ENCODE measurements at places on chromosomes 2 and 18.

GRCh38 chr2:70471129-70471528, 82.5 kb downstream of the TGFA start:
- no peak for DNase-seq

DNA sequence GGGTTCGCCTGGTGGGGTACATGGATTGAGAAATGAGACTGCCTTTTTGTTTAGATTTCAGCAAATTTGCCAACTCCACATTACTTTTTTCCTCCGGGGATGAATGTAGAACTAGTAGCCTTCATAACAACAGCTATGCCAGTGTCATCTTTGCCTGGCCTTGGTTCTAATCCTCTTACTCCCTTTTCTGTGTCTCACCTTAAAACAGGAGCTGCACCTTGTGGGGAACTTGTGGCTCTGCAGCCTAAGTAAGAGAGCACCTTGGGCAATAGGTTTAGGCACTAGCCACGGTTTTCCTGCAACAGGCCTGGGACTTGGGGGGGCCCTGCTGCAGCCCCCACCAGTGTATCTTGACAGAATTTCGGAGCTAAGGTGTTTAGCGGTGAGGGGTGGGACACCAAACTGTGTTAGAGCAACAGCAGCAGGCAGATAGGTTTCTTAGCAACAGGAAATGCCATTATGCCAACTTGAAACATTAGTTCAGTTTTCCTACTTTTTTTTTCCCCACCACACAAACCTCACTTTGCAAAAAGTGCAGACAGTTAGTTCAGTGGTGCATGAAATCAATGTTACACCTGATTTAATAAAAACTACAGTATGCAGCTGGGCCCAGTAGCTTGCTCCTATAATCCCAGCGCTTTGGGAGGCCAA, 173.7 kb downstream of the PRKCE start:
- DNase-seq = no peak

DNA sequence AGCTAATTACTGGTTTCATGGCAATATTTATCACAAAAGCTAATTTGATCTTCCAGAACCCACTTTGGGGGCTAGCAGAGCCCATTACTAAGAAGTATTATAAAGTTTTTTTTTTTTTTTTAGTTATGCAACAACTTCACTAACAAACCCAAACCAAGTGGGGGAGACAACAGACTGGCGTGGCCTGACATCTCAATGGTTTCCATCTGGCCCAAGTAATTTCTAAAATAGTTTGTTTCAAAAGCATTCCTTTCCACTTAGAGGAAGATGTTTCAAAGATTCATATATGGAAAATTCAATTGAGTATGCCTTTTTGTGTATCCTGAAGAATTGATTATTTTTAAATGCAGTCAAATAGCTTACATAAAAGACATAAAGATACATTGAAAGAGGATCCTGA, 367.1 kb downstream of the HRH4 start:
- DNase-seq = peak; percentile 24

DNA sequence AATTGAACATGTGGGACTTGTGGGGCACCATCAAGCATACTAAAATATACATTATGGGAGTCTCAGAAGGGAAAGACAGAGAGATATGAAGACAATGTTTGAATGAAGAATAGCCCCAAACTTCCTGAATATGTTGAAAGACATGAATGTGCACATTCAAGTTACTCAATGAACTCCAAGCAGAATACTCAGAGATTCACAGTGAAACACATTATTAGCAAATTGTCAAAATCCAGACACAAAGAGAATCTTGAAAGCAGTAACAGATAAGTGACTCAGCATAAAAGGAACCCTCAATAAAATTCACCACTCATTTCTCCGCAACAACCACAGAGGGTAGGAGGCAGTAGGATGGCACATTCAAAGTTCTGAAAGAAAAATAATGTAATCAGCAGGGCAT, 8.8 kb downstream of the C2orf92 start:
- DNase-seq = no peak

GRCh38 chr2:185583058-185583816, 155.4 kb upstream of the FSIP2 start:
- DNase-seq = no peak

DNA sequence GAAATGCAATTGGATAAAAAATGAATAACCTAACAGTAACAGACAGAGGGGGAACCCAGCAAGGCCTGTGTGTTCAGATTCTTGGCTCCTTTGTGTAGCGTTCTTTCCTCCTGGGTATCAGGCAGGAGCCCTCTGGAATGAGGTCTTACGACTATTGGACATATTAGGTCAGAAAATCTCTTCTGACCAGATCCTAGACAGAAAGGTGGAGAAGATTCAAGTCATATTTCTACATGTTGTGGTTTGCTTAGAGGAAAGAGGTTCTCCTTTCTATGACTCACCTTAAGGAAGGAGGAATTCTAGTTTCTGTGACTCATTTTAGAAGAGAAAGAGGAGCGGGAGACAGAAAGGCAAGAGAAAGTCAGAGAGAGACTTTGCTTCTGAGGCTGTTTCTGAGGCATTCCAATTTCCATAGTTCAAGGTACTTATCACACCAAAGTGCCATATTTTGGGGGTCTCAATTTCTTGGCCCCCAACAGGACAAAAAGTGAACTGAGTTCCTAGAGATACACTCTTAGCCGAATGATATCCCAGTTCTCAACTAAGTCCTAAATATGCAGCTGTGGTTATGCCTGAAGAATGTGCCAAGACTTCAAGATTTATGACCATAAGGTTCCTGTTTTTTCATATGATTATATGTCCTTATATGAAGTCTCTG, 618.6 kb downstream of the ZEB2 start:
- peak; percentile 54 for DNase-seq

DNA sequence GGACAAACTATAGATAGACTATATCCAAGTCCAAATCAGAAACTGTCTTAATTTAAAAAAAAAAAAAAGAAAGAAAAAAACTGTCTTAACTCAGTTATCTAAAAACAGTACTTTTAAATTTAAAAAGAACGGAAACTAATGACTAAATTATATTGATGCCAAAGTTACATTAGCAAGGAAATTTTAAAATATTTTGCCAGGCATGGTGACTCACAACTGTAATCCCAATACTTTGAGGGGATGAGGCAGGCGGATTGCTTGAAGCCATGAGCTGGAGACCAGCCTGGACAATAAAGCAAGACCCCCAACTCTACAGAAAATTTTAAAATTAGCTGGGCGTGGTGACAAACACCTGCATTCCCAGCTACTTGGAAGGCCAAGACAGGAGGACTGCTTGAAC, 30.9 kb downstream of the MEMO1 start:
- no peak for DNase-seq

DNA sequence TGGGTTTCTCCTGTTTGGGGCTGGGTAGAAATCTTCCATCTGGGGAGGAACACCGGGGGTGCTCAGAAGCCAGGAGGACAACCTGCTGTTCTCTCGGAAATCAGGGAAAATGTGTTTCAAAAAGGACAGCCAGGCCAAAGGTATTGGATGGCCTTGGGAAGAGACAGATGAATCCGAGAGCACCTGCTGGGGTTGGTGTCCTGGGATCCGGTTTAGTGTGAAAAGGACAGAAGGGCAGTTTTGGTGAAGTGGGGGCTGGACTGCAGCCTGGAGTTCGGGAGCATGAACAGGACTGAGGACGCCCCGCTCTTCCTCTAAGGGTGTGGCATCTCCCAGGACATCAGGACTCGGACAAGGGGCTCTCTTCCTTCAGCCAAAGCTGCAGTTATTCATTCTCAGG, 24.9 kb upstream of the SNTG2 start:
- DNase-seq = no peak

DNA sequence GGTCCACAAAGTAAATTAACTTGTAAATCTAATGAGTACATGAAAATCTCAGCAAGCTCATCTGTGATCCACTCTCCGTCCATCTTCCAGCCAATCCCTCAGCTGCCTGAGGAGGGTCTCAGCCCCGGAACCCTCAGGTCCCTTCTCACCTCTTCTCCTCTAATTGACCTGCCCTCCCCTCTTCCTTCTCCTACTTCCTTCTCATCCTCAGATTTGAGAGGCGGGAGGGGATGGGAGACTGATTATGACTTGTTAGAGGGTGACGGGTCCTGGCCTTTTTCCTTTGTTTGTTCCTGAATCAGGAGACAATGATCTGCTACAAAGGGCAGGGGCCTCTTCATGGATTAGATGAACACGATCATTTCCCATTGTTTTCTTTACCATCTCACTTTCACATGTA, 80.1 kb downstream of the CYBRD1 start:
- no peak for DNase-seq

DNA sequence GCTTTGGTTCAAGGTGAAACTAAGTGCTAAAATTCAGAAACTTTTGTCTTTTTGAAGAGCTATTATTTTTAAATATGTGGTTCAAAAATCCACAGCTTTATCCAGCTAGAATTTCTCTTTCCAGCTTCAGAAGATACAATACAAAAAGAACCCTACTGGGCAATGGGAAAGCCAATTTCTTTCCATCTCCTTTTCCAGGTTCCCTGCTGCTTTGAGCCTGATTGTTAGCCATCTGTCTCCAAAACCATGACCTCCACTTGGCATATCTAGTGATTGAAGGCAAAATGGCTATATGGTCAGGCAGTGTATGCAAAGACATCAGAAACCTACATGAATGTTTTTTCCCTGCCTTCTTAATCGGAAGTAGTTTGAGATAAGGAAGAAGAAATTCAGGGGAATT, 134.1 kb downstream of the KCNH7 start:
- DNase-seq = no peak

DNA sequence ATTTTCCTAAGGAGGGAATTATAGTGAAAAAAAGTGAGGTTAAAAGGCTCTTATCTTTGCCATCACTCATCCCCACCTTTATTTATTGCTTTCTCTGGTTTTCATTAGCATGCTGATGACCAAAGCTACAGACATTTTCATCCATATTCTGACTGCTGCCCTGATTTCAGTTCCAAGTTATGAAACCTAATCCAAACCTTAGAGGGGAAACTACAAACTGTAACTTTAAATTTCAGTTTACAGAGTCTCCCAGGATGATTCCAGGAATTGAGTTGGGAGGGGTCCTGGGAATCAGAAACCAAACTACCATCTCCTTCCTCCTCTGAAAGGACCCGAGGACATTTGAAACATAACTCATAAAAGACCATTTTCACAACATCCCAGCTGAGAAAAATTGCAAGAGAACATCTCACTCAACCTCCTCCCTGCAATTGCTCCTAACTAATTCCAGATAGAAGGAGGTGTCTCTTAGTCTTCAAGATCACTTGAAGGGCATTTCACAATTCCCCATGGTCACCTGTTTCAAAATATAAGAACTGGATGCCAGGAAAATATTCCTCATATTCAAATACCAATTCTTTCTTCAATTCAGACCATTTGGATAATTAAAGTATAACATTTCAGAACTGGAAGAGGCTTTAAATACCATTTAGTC, 520.6 kb downstream of the TNS1 start:
- DNase-seq = no peak

DNA sequence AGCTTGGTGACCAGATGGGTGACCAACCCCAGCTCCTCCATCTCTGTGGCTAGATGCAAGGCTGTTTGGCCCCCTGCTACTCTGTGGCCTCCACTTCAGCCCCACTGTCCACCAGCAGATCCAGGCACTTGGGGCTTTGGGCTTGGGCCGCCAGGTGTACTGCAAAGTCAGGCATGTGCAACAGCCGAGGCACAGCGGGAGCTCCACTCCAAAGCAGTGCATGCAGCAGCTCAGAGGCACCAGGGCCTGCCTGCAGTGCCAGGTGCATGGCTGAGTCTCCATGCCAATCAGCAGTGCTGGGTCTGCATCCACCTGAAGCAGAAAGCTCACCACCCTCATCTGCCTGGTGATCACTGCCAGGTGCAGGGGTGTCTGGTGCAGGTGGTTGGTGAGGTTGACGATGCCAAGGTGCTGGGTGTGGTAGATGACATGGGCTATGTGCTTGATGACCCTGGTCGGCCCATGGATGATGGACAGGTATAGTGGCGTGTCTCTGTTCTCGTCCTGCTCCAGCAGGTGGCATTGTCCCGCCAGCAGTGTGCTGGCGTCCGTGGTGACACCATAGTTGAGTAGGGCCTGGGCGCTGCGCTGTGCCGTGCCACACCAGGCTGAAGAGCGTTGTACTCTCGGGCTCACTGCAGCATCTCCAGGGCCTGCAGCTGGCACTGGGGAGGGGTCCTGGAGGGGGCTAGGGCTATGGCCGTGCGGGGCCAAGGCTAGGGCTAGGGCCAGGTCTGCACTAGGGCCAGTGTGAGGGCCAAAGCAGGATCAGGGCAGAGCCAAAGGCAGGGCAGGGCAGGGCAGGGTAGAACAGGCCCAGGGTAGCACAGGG, 1.0 kb upstream of the ANKRD62 start:
- no peak for DNase-seq

- DNase-seq = no peak
Observed at GRCh38 chr2:152497481-152498052, 162.6 kb downstream of the FMNL2 start.

DNA sequence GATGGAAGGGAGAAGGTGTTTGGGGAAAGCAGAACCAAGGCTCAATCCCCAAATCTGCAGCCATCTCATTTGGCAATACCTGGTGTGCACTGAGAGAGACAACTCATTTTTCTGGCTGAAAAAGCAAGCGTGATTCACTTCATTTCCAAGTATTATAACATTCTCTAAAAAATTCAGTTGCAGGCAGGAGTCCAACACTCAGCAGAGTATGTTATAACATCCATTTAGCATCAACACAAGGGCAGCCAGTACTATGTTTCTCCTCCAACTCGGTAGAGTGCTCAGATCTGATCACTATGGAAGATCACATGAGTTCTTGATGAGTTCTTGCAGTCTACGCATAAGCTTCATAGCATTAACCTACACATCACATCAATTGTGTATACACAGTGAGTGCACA, 99.4 kb upstream of the PID1 start:
- peak; percentile 19 for DNase-seq

- DNase-seq = no peak
Observed at GRCh38 chr2:65701191-65701590, 268.8 kb upstream of the SPRED2 start.

- no peak for DNase-seq
Observed at GRCh38 chr18:51399491-51400122, 202.1 kb upstream of the MEX3C start.

DNA sequence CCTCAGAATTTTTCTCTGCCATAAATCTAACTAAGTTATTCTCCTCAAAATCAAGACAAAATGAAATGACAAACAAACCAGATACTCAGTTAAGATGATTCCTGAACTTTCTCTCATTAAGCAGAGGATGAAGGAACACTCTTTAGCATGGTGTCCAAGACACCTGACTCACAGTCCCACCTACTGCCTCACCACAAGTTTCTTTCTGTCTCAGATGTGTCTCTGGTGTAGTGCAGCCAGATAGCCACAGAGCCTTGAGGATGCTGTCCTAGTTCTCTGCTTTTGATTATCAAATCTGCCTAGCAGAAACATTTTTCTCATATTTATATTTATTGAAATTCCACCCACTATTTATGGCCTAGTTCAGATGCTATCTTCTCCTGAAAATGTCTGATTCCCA, 103.6 kb upstream of the TMEM200C start:
- DNase-seq = no peak

GRCh38 chr2:18560797-18561085, 288 bp upstream of the RDH14 start:
- no peak for DNase-seq

- DNase-seq = no peak
Observed at GRCh38 chr18:58049000-58049688, 5.1 kb downstream of the NEDD4L start.

- no peak for DNase-seq
Observed at GRCh38 chr18:70641156-70641775, 352.4 kb downstream of the SOCS6 start.

GRCh38 chr18:74722237-74722636, 124.6 kb downstream of the ZNF407 start:
- peak; percentile 48 for DNase-seq

All from GM04504 (cell line).